Kidney tubule cell (primary cell): ENCODE measurements at places on chromosomes 2 and 18.
A peak's percentile ranks its signal among the peaks of the same experiment; 100 is the strongest.

- no peak for DNase-seq
These were observed 6.0 kb upstream of the HIBCH start for GRCh38 chr2:190325588-190325987.

GRCh38 chr2:128605421-128605820 is 286.8 kb upstream of the HS6ST1 start:
- no peak for DNase-seq

DNA sequence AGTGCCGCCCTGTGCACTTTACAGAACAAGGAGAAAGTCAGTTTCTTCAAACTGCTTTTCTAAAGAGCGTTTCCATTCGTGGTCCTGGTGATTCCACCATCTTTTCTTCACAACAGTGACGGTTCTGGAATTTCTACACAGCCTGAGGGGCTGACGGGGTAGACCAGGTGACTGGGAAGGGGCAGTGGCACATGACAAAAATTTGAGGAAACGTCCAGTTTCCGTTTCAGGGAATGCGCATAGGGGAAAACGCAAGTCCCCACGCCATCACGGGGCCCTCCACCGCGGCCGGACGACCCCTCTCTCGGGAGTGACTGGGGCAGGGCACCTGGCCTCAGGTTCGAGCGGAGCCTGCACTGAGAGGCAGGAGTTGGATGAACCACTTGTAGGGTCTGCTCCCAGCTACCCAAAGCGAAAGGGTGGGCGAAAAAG is 980 bp upstream of the SPTBN1 start:
- peak; percentile 42 for DNase-seq

DNA sequence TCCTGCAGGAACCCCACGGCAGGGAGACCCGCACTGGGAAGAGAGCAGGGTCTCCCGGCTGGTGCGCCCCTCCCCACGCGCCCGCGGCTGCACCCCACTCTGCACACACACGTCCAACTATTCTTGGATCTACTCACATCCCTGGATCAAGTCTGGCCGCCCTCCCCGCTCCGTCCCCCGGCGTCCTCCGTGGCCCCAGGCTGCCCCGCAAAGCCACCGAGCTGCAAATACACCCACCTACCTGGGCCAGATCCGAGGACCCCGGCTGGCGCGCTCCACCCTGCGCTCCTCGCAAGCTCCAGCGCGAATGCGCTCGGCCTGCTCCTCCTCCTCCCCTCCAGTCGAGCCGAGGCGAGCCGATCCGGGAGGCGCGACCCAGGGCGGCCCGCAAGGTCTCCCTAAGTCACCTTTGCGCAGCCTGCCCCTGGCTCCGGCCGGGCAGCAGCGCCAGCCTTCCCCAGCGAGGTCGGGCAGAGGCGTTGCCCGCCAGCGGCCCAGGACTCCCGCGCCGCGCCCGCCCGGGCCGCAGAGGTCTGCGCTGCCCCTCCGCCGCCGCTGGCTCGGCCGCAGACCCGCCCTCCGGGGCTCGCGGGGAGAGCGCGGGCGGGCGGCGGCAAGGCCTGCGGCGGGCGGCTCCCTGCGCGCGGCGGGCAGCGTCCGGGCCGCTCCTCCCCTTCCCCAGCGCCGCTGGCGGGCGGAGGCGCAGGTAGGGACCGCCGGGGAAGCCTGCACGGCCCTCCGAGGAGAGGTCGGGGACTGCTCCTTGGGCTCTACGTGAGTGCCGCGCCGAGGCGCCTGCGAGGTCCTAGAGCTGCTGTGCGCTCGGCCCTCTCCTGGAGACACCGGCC is 126.0 kb downstream of the OSBPL1A start:
- DNase-seq, result peak; percentile 87

DNA sequence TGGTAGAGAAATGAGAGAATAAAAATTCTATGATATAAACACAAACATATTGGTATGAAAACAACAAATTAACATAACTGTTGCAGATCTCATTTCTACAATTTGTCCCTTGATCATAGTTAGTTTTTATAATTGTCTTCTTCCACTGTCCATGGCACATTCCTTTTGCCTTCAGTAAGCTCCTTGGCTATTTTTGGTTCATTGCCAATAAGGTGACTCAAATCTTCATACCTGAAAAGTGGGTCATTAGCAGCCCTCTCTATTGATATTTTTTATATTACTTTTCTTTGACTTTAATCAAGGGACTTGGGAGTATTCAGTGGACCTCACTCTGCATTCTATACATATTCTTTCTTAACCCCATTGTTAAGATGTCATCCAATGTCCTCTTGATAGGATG is 552.9 kb downstream of the TDRD15 start:
- DNase-seq, result peak; percentile 91

DNA sequence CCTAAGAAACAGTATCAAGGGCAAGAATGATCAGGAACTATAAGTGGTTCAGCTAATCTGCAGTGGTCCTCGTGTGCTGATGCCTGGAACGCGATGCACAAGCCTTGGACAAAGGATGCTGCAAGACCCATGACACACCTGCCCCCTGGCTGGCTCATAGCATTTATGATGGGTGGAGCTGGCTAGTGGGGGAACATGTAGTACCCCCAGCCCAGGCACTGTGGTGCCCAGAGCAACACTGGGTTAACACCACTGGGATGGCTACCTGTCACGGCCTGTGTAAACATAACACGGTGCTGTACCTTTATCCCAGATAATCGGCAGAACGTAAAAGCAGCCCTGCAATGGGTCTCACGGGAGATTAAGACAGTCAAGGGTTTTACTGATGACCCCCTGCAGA is 60.3 kb upstream of the PEX13 start:
- no peak for DNase-seq

DNA sequence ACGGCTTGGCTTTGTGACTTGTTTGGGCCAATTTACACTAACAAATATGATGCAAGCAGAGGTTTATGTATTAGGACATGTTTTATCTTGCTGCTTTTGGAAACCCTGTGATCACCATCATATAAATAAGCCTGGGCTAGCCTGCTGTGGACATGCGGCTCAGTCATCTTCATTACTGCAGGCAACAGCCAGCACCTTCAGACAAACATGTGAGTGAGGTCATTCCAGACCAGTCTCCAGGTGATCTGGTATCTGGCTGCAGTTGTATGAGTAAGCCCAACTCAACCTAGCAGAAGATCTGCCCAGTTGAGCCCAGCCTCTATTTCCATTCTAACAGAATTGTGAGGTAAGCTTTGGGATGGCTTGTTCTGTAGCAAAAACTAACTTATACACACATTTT is 254.6 kb upstream of the ATP5MC3 start:
- no peak for DNase-seq

- no peak for DNase-seq
These were observed 157.4 kb downstream of the CDH2 start for GRCh38 chr18:28019425-28020108.

GRCh38 chr2:156190517-156190916 is 142.0 kb downstream of the NR4A2 start:
- no peak for DNase-seq

GRCh38 chr2:62661263-62661635 is 44.3 kb upstream of the EHBP1 start:
- no peak for DNase-seq
